Stimulated activated CD4-positive, alpha-beta T cell treated with anti-CD3 and anti-CD28 coated beads, Interleukin-1b, Interleukin-23, amount 100 ng/mL, for 1 hour (primary cell): ENCODE measurements at places on chromosomes 3 and 15.

DNA sequence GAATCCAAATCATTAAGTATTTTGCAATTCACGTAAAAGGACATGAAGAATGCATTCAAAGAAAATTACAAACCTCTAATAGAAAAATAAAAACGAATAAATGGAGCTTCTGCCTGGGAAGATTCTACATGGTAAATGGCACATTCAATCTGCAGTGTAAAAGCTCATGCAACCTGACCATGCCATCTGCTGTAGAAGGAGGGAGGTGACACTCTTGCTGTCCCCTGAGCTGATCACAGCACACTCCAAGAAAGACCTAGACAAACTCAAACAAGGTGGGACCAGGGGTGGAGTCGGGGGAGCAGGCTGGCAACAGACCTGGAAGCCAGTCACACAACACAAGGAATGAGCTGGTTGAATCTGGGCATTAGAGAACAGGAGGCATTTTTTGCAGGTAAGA lies 101.8 kb downstream of the BDH1 start:
- no peak for DNase-seq

DNA sequence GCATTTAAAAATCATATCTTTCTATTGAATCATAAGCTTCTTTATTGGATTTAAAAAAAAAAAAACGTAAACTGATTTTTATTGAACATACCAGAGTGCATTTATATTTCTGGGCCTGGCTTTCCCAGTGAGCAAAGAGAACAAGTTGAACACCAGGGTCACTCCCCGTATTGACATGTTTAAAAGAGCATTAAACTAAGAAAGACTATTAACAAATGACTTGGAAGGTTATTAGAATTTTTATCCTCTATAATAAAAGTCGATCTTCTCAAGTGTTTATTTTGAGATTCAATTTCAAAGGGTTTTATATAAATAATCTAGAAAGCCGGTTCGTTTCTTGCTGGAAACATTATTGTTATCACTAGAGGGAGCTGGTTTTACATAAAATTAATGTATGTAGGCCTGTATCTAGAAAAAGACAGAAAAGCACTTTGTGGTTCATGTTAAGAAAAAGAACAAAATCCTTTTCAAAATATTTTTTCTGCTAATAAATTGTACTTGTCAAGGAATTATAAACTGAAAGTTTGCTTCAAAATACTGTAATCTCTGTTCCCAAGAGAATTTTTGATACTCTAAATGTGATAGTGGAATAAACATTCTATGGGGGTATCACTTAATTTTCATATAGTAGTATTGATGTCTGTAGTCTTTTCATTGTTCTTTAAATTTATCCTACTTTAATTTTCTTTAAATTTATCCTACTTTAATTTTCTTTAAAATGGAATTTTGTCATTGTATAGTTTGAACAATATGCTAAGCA lies 321.8 kb upstream of the MME start:
- no peak for DNase-seq

DNA sequence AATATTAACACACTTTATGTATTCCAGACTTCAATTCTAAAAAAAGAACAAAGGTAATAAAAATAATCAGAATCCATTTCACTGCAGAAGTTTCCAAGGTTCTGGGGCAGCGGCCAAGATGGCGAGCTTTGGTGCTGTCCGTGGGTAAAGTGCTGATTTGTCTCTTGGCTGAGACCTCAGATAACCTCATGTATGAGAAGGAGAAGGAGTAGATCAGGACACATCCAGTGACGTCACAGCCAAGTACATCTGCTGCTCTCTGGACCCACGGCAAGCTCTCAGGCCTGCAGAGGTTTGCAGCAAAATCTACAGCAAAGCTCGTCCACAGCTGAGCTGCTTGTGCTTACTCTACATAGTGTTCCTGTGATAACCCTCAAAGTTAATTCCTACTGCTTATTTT lies 165.7 kb downstream of the MAGI1 start:
- no peak for DNase-seq

DNA sequence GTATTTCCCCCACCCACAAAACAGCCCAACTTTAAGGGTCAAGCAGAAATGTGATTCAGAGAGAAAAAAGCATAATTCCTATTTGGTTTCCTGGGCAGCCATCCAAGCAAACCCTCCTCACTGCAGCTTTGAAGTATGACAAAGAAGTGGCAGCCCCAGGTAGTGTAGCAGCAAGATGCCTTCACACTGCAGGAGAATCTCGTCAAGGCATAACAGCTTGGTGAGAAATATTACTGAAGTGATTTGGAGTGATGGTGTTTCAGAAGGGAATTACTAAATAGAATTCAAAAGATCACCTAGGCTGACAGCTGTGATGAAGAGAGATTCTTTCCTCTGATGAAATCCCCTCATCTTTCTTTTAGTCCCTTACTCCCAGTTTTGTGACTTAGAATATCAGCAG lies 173.9 kb downstream of the PYDC2 start:
- DNase-seq: no peak

- no peak for DNase-seq
Measured at GRCh38 chr3:43346978-43347749, 60.8 kb downstream of the SNRK start.
